Liver (tissue), 10 donors: ENCODE measurements at places on chromosomes 1 and 21. TPM values are rescaled to one million over a fixed set of nuclear protein-coding genes. Genes with fewer than 3 reads are reported as not detected.
A peak's percentile ranks its signal among the peaks of the same experiment; 100 is the strongest.

GRCh38 chr1:197041486-197042353 is 25.3 kb downstream of the F13B start:
- no peak for DNase-seq
- no peak overlapping the region for H3K4me3 ChIP-seq
- H3K36me3 ChIP-seq: peaks cover 6% of the 10 kb centered on the region
- H3K4me1 ChIP-seq: no peaks in the 10 kb centered on the region
- no peak overlapping the region for H3K27ac ChIP-seq

DNA sequence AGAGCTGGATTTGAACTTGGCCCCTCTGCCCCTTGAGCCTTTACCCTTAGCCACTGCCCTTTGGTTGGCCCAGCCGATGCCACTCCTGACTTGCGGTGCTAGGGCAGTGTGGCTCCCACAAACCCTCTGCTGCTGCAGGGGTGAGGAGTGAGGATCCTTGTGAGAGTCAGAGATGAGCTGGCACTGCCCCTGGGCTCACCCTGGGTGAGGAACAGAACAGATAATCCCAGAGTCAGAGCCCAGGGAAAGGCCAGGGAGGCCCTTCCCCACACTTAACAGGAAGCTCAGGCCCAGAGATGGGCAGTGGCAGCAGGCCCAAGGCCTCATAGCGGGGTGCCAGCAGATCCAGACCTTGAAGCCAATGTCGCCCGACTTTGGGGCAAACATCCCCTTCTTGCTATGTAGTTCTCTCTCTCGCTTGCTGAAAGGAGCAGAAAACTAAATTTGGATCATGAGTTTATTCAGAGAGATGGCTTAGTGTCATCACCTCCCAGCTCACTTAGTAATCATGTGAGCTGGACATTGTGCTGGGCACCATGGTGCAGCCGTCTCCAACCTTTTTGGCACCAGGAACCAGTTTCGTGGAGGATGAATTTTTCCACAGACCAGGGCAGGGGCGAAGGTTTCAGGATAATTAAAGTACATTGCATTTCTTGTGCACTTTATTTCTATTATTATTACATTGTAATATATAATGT is 81.4 kb downstream of the IGSF21 start:
- H3K27ac ChIP-seq: no peak overlapping the region
- H3K27me3 ChIP-seq: peaks cover 2% of the 10 kb centered on the region
- no peaks in the 10 kb centered on the region for H3K36me3 ChIP-seq
- H3K4me3 ChIP-seq: no peak overlapping the region
- DNase-seq: no peak

DNA sequence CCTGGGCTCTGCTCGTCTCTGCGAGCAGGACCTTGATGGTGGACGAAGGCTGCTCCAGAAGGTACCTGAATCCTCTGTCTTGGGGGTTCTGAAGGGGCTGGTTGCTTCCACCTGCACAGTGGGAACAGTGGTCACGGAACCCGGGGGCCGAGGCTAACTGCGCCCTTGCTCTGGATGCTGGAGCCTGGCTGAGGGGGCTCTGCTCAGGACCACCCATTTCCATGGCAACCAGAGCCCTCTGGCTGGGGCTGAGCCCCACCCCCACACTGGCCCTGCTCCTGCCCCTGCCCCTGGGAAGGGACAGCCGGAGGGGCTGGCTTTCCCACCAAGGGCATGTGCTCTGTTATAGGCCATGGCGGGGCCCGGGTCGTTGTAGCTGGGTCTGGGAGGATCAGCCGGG is 462.3 kb downstream of the PTPRU start:
- no peak overlapping the region for H3K4me3 ChIP-seq
- H3K27ac ChIP-seq: no peak overlapping the region
- no peaks in the 10 kb centered on the region for H3K36me3 ChIP-seq
- no peaks in the 10 kb centered on the region for H3K4me1 ChIP-seq
- no peak for DNase-seq
- no peaks in the 10 kb centered on the region for H3K27me3 ChIP-seq

GRCh38 chr1:118395430-118395991 is 210.5 kb upstream of the SPAG17 start:
- no peak overlapping the region for H3K27ac ChIP-seq
- DNase-seq: no peak
- no peaks in the 10 kb centered on the region for H3K27me3 ChIP-seq
- H3K4me1 ChIP-seq: no peaks in the 10 kb centered on the region

DNA sequence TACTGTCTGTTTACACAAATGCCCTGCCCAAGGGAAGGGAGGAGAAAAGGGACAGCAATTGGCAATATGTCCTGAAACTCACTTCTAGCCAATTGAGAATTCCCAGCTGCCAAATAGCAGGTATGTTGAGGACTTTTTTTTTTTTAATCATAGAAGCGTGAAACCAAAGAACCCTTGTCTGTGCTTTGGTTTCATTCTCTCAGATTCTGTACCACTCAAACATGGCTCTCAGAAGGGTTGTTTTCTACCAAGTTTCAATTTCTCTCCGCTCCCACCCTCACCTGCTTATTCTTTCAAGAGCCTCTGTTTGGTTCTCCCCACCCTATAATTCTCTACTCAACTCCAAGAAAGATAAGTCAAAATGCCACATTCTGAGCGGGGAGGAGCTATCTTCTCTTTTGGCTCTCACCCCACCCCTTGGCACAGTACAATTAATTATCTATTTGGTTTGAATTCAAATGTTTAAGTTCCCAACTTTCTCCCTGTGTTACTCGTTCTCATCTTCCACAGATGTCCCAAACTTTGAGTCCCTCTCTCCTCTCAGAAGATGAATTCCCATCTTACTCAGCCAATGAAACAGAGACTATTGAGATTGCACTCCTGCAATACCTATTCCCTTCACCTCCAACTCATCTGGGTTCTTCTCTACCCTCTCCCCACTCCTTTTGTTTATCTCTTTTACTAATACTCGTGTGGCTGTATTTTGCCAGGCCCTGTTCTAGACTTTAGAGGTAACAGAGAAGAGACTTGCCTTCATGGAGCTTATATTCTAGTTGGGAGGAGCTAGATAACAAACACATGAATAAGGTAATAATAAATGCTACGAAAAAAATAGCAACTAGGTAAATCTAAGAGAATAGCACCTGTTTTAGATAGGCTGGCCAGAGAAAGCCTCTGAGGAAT is 3.9 kb upstream of the TP53BP2 start:
- H3K36me3 ChIP-seq: no peaks in the 10 kb centered on the region
- no peak for DNase-seq
- no peaks in the 10 kb centered on the region for H3K27me3 ChIP-seq

DNA sequence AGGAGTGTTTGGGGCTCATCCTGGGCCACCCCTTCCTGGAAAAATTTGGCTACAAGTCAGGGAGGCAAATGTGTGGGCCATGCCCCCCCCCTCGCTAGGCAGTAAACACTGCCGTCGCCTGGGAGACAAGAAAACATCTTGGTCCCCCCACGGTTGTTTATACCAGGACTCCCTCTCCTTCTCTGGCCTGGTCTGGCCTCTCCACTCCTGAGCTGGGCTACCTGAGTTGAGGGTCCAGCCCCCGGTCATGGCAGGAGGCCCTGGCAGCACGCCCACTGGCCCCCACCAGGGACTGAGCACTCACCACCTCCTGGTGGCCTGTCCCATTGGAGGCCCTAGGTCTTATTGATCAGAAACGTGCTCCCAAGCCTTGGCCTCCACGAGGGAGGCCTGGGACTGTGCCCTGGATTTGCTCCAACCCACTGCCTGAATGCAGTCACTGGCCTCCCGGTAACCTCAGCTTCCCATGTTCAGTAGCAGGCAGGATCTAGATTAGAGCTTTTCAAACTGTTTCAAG is 15.8 kb downstream of the KCNQ4 start:
- no peak overlapping the region for H3K27ac ChIP-seq
- DNase-seq: no peak
- H3K4me1 ChIP-seq: peaks cover 7% of the 10 kb centered on the region
- no peaks in the 10 kb centered on the region for H3K27me3 ChIP-seq
- no peak overlapping the region for H3K4me3 ChIP-seq
- no peaks in the 10 kb centered on the region for H3K36me3 ChIP-seq

Gene VSIG8
- 0.08 TPM for total RNA-seq

Gene CFHR4
- 30.3 TPM for total RNA-seq

DNA sequence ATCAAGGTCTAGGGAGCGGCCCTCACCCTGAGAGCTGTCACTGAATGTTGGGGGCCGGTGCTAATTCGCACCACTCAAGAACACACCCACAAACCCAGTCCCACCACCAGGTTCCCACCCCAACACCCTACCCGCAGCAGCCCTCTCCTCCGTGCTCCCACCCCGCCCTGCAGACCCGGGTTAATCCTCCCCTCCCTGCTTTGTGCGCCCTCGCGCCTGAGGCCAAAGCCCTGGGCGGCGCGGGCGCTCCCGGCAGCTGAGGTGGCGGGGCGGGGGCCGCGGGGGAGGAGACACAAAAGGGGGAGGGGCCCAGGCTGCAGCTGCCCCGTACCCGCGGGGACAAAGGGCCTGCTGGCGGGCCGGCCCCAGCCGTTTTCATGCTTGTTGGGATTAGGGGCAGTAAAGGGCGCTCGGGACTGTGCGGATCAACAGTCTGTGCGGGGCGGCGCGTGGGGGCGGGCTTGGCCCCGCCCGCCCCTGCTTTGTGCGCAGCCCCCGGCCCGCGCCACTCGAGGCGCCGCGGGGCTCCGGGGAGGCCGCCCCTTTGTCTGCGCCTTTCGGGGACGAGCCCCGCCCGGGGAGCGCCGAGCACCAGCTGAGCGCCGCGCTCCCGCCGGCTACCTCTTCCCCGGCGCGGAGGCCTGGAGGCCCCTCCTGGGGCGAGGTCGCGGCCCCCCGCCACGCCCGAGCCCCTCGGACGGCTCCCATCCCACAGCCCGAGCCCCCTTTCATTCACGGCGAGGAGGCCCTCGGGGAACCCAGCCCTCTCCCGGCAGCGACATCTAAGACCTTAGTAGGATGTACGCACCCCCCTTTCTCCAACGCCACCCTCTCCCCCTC is 10.9 kb downstream of the C1orf216 start:
- H3K4me3 ChIP-seq: no peak overlapping the region
- H3K27me3 ChIP-seq: no peaks in the 10 kb centered on the region
- H3K36me3 ChIP-seq: no peaks in the 10 kb centered on the region

- no peak overlapping the region for H3K4me3 ChIP-seq
- no peaks in the 10 kb centered on the region for H3K36me3 ChIP-seq
- no peaks in the 10 kb centered on the region for H3K4me1 ChIP-seq
- H3K27me3 ChIP-seq: no peaks in the 10 kb centered on the region
Observed at GRCh38 chr1:53121319-53122172, 20.9 kb downstream of the SLC1A7 start.

- DNase-seq: no peak
- H3K27ac ChIP-seq: no peak overlapping the region
- H3K4me3 ChIP-seq: no peak overlapping the region
- H3K36me3 ChIP-seq: no peaks in the 10 kb centered on the region
- no peaks in the 10 kb centered on the region for H3K27me3 ChIP-seq
Observed at GRCh38 chr1:184489908-184490307, 103.1 kb downstream of the C1orf21 start.

GRCh38 chr21:46028573-46029091 is 47.1 kb downstream of the COL6A1 start:
- peak overlapping the region; percentile 61 for H3K27ac ChIP-seq
- H3K27me3 ChIP-seq: no peaks in the 10 kb centered on the region
- no peaks in the 10 kb centered on the region for H3K4me1 ChIP-seq
- no peaks in the 10 kb centered on the region for H3K36me3 ChIP-seq
- DNase-seq: no peak

Gene OR6K3
- total RNA-seq: 0.19 TPM

Gene TCHHL1
- not detected for total RNA-seq

Gene KLF17
- not detected for total RNA-seq

Gene TEX38
- total RNA-seq: not detected

DNA sequence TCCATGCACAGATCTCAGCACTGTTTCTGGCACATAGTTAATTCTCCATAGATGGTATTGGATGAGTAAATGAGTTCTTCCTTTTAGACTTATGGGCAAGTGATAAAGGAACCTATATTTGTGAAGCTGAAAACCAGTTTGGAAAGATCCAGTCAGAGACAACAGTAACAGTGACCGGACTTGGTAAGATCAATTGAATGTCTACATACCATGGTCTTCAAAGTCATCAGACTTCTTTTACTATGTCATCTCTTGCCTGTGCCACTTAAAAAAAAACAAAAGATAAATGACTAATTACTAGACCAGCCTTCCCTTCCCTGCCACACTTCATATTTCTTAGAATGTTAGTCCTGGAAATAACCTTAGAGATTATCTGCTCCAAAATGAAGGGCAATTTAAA is 246.7 kb downstream of the HMCN1 start:
- no peaks in the 10 kb centered on the region for H3K36me3 ChIP-seq
- DNase-seq: no peak
- H3K4me3 ChIP-seq: no peak overlapping the region
- no peaks in the 10 kb centered on the region for H3K27me3 ChIP-seq
- H3K27ac ChIP-seq: no peak overlapping the region

Gene CRB1
- total RNA-seq: 5.1 TPM

Gene LCE3D
- total RNA-seq: not detected

Gene GPR52
- 4.8 TPM for total RNA-seq

Gene VHLL
- not detected for total RNA-seq

DNA sequence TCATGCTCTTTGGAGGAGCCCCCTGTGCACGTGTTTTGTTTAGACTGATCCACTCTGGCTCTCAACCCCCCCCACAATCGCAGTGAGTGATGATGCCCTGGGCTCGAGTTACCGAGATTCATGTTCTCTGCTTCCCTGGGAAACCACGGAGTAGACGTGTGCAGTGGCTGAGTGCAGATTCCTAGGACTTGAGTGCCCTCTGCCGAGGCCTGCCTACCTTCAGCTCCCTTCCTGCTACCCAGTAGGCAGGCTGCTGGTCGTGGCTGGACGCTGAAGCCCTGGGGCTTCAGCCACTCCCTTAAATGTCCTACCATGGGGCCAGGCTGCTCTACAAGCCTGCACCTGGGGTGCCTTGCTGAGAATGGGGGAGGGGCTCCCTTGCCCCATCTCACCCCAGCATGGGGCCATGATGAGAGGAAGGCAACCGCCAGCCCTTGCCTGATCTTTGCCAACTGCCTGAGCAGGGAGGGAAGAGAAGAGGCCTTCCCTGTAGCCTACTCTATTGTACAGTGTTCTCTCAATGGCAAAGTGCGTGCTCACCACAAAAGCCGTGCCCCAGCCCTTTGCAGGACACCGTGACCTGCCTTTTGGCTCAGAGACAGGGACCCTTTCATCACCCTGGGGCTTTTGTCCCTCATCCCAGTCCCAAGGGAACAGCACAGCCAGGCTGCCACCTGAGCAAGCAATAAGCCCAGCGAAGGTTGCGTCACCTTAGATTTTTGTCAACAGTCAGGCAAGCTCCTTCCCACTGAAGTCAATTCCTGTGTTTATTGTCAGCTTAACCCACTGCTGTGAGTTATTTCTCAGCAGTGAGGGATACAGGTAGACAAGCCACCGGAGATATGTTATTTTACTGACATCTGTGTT is 4.1 kb upstream of the GRIK3 start:
- no peaks in the 10 kb centered on the region for H3K36me3 ChIP-seq
- no peak for DNase-seq
- no peak overlapping the region for H3K27ac ChIP-seq
- peaks cover 8% of the 10 kb centered on the region for H3K27me3 ChIP-seq
- peaks cover 3% of the 10 kb centered on the region for H3K4me1 ChIP-seq

Gene FAM72B
- 0.42 TPM for total RNA-seq

Gene CLDN17
- not detected for total RNA-seq

GRCh38 chr1:7585216-7585907 is 185.7 kb upstream of the VAMP3 start:
- H3K36me3 ChIP-seq: no peaks in the 10 kb centered on the region
- no peaks in the 10 kb centered on the region for H3K4me1 ChIP-seq
- H3K27ac ChIP-seq: no peak overlapping the region
- no peak overlapping the region for H3K4me3 ChIP-seq
- no peak for DNase-seq

Gene DNAI4
- 1.8 TPM for total RNA-seq
